ENCODE measurements at places on chromosomes 1 and 21.
A peak's percentile ranks its signal among the peaks of the same experiment; 100 is the strongest.

DNA sequence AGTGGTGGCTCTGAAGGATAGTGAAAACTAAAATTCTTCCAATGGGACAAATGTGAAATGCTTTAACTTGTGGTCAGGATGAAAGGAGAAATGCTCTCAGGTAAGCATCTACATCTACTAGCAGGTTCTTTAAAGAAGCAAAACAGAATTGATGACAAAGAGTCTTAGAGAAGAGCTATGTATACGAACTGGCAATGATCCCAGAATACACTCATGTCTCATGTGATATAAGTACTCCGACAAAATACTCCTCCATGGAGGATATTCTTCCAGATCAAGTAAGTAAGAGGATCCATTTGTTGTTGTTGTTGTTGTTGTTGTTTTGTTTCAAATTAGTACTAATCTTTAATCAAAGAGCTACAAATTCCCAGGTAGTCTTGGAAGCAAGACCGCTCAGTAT is 174.0 kb upstream of the ATP1B1 start:
- DNase-seq: no peak

DNA sequence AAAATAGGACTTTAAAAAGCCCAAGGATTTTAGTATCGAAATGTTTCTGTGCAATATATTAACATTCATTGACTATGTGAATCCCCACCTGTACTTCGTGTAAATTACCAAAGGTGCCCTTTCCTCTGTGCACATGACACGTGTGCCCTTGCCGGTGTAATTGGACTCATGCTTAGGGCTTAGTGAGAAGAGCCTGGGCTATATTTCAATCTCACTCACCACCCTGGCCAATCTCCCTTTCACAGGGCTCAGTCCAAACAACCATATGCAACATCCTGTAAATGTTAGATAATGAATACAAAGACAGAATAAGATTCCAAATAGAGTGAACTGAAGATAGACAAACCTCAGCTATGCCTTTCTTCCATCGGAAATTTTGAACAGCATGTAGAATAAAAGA is 564.3 kb downstream of the USP25 start:
- no peak for DNase-seq

DNA sequence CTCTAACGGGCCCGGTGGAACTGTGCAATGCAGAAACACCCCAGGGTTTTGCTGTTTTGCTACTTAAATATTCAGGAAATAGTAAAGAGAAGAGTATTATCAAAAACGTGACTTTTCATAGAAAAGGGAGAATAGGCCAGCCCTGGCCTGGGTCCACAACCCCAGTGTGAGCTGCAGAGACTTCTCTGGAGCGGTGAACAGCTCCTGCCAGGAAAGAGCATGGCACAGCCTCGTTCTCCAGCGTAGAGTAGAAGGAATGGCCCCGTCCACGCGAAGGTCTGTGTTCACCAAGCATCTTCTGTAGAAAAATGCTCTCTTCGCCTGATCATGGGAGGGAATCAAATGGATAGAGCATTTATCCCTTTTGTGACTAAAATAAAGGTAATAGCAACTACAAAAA is 51.4 kb downstream of the PDE9A start:
- no peak for DNase-seq

GRCh38 chr1:190616235-190616634 is 138.6 kb upstream of the BRINP3 start:
- DNase-seq: no peak

DNA sequence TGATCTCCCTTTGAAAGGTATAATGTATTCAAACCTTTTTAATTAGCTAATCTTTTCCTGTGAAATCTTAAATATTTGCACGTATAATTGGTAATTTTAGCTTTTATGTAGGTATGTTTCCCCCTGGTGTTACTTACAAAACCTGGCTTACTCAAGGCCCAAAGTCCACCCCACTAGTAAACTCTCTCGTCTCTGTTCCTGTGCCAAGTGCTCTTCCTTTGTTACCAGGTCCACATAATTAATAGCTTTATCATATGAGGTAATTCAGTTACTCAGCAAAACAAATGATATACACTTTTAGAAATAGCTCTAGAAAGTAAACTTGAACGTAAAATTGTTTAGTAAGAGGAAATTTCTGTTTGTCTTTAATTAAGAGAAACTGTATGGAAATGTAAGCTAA is 36.7 kb downstream of the NFIA start:
- DNase-seq: no peak

- peak; percentile 59 for DNase-seq
These were observed 29.6 kb downstream of the KCNN3 start for GRCh38 chr1:154840269-154841176.

GRCh38 chr1:107515702-107516101 is 374.9 kb downstream of the NTNG1 start:
- DNase-seq: no peak

DNA sequence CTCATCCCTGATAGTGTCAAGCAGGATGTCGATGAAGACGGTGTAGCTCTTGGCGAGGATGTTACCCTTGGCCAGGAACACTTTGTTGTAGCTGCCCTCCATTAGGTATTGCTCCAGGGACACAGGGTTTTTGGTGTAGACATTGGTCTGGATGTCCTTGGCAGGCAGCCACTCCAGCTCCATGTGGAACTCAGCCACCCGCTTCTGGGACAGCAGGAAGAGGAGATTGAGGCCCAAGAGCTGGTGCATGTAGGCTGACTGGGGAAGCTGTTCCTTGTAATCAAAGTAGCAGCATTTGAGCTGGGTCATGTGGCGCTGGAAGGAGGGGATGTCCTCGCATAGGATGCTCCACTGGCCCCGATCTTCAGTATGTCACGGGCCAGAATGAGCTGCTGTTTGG is 9.5 kb downstream of the IL6R start:
- no peak for DNase-seq

GRCh38 chr1:232472485-232473041 is 157.4 kb downstream of the SIPA1L2 start:
- no peak for DNase-seq
